Astrocyte (in vitro differentiated cells and primary cell): ENCODE measurements at places on chromosomes 13 and 19. TPM values are rescaled to one million over a fixed set of nuclear protein-coding genes. Genes with fewer than 3 reads are reported as not detected.

The MBD3L2 gene
- 0.57 TPM in 1 of 2 replicates, not detected in the other for total RNA-seq

The LRRC25 gene
- total RNA-seq, result not detected in 2 replicates

DNA sequence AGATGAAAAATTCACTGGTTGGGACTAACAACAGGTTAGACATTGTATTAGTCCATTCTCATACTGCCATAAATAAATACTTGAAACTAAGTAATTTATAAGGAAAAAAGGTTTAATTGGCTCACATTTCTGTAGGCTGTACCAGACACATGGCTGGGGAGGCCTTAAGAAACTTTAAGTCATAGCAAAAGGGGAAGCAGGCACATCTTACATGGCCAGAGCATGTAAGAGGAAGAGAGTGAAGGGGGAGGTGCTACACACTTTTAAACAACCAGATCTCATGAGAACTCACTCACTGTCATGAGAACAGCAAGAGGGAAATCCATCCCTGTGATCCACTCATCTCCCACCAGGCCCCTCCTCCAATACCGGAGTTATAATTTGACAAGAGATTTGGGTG lies 125.9 kb downstream of the SUCLA2 start:
- no peak for DNase-seq
- no peaks in the 10 kb centered on the region for H3K27me3 ChIP-seq
- H3K36me3 ChIP-seq, result no peaks in the 10 kb centered on the region

DNA sequence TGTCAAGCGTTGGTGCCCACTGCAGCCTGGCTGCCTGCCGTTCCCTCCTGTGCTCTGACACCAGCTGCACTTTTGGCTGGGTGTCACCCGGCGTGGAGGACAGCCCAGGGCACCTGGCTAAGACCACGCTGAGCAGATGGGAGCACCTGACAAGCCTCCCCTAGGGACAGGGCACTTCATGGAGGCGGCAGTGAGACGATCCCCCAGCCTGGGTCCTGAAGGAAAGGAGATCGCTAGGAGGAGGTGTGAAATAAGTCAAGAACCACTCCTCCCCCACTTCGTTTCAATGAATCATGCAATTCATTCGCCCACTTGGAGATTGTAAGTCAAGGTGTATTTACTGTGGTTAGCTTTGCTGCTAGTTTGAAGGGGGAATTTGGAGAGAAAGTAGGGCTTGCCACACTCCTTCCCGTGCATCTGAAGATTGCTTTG lies 38.8 kb downstream of the VSTM2B start:
- H3K27me3 ChIP-seq, result no peaks in the 10 kb centered on the region
- DNase-seq, result no peak
- H3K4me1 ChIP-seq, result no peaks in the 10 kb centered on the region
- H3K36me3 ChIP-seq, result no peaks in the 10 kb centered on the region
- no peak overlapping the region for H3K27ac ChIP-seq
- no peak overlapping the region for H3K4me3 ChIP-seq

The ZNF284 gene
- total RNA-seq, result 3.6 and 3.7 TPM in 2 replicates

DNA sequence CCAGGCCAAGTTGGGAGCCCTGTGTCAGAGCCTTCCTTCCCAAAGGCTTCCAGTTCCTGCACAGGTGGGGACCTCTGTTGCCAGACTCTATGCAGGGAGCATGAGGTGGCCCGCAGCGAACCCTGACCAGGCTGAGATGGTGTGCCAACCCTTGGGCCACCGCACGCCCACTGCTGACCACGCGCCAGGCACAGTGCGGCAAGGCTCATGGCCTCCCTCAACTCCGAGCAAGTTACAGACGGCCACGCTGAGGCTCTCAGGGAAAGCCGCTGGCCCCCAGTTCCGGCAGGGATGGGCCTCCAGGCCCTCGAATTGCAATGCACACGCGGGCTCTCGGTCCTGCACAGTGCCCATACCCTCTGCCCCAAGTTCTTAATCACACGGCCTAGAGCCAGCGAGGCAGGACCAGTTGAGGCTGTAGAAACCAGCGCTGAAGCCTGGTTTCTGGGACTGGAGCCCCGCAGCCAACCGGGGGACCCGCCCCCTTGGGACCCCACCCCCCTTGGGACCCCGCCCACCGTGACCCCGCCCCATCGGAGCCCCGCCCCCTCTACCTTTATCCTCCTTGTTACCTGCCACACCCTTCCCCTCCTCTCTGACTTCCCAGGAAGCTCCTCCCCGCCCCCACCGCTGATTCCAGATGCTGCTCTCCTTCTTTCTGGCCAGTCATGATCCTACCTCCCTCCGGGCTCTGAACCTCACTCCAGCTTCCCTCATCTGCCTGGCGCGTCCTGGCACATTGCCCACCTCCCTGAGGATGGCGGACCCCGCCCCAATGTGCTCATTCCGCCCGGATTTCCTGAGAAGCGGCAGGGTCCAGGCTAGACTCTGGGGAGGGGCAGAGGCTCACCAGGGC lies 6.0 kb downstream of the PEX11G start:
- H3K27ac ChIP-seq, result no peak overlapping the region
- no peak overlapping the region for H3K4me3 ChIP-seq
- peaks cover 9% of the 10 kb centered on the region for H3K4me1 ChIP-seq
- H3K36me3 ChIP-seq, result no peaks in the 10 kb centered on the region
- no peaks in the 10 kb centered on the region for H3K27me3 ChIP-seq
- DNase-seq, result no peak

The ZNF540 gene
- total RNA-seq, result 0.66 and 0.77 TPM in 2 replicates

GRCh38 chr19:953445-954271 lies 27.8 kb downstream of the ARID3A start:
- no peak overlapping the region for H3K4me3 ChIP-seq
- no peaks in the 10 kb centered on the region for H3K27me3 ChIP-seq
- H3K27ac ChIP-seq, result no peak overlapping the region
- no peaks in the 10 kb centered on the region for H3K36me3 ChIP-seq
- H3K4me1 ChIP-seq, result peaks cover 26% of the 10 kb centered on the region

DNA sequence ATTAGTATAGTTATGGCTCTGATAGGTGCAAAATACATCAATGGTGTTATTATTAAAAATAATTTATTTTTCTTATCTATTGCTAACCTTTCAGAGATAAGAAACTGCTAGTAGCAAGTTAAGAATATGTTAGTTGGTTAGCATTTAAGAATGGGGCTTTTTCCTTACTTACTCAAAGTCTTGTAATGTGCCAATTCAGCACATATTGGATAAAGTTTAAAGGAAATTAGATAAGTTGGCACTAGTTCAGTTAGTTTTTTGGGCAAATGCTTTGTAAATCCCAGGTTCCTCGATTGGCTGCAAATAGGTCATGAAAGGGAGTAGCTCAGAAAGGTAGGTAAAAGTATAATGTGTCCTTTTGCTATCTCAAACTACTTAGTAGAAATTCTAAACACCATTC lies 2806.7 kb downstream of the PCDH9 start:
- H3K4me1 ChIP-seq, result no peaks in the 10 kb centered on the region
- H3K27ac ChIP-seq, result no peak overlapping the region
- H3K36me3 ChIP-seq, result no peaks in the 10 kb centered on the region
- no peak for DNase-seq
- no peak overlapping the region for H3K4me3 ChIP-seq
- no peaks in the 10 kb centered on the region for H3K27me3 ChIP-seq

- H3K4me3 ChIP-seq, result no peak overlapping the region
- no peak overlapping the region for H3K27ac ChIP-seq
- no peak for DNase-seq
- no peaks in the 10 kb centered on the region for H3K27me3 ChIP-seq
- no peaks in the 10 kb centered on the region for H3K4me1 ChIP-seq
- no peaks in the 10 kb centered on the region for H3K36me3 ChIP-seq
Observed at GRCh38 chr19:30083701-30084156, 141.7 kb downstream of the URI1 start.

- no peaks in the 10 kb centered on the region for H3K4me1 ChIP-seq
- no peak overlapping the region for H3K27ac ChIP-seq
- no peaks in the 10 kb centered on the region for H3K36me3 ChIP-seq
- no peaks in the 10 kb centered on the region for H3K27me3 ChIP-seq
Observed at GRCh38 chr13:83666141-83666540, 216.1 kb downstream of the SLITRK1 start.

The KLK15 gene
- not detected in 2 replicates for total RNA-seq

DNA sequence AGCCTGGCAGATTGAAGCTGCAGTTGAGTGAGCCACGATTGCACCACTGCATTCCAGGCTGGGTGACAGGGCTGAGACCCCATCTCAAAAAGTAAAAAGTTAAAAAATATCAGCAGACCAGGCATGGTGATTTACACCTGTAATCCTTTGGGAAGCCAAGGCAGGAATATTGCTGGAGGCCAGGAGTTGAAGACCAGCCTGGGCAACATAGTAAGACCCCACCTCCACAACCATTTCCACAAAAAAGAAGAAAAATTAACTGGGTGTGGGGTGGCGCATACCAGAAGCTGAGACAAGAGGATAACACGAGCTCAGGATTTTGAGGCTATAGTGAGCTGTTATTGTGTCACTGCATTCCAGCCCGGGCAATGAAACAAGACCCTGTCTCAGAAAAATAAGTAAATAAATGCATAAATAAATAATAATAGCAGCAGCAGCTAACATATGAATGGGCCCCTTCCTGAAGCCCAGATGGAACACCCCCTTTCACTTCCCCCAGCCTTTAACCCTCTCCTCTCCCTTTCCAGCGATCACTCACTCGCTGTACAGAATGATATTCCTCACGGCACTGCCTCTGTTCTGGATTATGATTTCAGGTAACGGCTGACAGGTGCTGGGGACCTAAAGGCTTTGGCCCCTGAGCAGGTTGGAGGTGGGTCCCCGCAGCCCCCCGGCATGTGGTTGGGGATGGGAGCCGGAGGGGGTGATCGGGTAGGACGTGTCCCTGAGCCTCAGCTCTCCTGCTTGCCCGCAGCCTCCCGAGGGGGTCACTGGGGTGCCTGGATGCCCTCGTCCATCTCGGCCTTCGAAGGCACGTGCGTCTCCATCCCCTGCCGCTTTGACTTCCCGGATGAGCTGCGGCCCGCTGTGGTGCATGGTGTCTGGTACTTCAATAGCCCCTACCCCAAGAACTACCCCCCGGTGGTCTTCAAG lies 3.2 kb downstream of the MAG start:
- no peaks in the 10 kb centered on the region for H3K36me3 ChIP-seq
- H3K4me1 ChIP-seq, result no peaks in the 10 kb centered on the region
- DNase-seq, result no peak
- no peak overlapping the region for H3K27ac ChIP-seq

- no peaks in the 10 kb centered on the region for H3K27me3 ChIP-seq
- H3K4me1 ChIP-seq, result peaks cover 17% of the 10 kb centered on the region
- H3K36me3 ChIP-seq, result no peaks in the 10 kb centered on the region
- H3K27ac ChIP-seq, result no peak overlapping the region
- H3K4me3 ChIP-seq, result no peak overlapping the region
Observed at GRCh38 chr13:50527612-50528509, 315.6 kb downstream of the DLEU7 start.

GRCh38 chr13:43787518-43787891 lies 733 bp upstream of the ENOX1 start:
- H3K27ac ChIP-seq, result no peak overlapping the region
- no peaks in the 10 kb centered on the region for H3K36me3 ChIP-seq
- peaks cover 6% of the 10 kb centered on the region for H3K4me1 ChIP-seq

DNA sequence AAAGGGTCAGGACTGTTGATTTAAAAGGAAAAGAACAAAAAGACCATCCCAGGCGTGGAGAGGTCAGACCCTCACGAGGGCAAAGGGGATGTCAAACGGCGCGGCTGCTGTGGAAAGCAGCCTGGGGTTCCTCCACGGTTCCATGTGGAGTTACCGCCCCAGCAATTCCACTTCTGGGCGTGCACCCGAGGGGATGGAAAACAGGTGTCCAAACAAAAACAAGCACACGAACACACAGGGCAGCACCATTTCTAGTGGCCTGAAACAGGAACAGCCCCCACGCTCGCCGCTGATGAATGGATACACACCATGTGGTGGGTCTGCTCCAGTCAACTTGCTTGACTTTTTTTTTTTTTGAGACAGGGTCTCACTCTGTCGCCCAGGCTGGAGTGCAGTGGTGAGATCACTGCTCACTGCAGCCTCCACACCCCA lies 11.2 kb downstream of the AP3D1 start:
- no peak overlapping the region for H3K27ac ChIP-seq
- peaks cover 11% of the 10 kb centered on the region for H3K36me3 ChIP-seq
- no peaks in the 10 kb centered on the region for H3K27me3 ChIP-seq
- DNase-seq, result no peak

DNA sequence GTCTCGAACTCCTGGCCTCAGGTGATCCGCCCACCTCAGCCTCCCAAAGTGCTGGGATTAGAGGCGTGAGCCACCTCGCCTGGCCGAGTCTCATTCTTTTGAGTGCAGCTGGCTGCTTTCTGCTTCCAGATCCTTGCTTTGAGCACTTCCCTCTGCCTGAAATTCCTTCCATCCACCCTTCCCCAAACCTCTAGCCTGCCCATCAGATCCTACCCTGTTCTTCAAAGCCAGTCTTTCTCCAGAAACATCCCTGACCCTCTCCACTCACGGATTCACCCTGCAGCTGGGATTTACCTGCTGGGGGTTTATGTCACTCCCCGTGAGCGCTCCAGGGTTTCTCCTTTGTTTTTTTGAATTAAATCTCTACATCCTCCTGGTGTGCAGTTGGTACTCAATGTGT lies 13.1 kb upstream of the NPAS1 start:
- peaks cover 2% of the 10 kb centered on the region for H3K27me3 ChIP-seq
- H3K4me3 ChIP-seq, result no peak overlapping the region
- H3K4me1 ChIP-seq, result peaks cover 12% of the 10 kb centered on the region
- no peaks in the 10 kb centered on the region for H3K36me3 ChIP-seq
- DNase-seq, result no peak
- H3K27ac ChIP-seq, result no peak overlapping the region

The SERP2 gene
- 2.4 and 3.5 TPM in 2 replicates for total RNA-seq

The SLC17A7 gene
- total RNA-seq, result 0.12 and 0.16 TPM in 2 replicates

DNA sequence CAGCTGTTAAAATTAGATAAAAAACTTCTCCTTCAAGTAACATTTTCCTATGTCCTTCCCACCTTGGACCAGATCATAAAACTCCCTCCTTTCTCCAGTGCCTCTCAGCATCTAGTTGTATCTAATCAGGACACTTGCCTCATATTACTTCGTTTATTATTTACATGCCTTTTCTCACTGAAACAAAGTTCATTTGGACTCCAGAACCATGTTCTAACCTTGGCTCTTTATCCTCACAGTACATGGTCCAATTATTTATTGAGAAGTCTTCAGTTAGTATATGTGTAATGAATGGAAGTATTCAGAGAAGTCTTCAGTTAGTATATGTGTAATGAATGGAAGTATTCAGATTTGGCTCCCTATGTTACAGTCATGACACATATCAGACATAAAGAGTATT lies 342.7 kb downstream of the OXGR1 start:
- H3K4me3 ChIP-seq, result no peak overlapping the region
- no peaks in the 10 kb centered on the region for H3K36me3 ChIP-seq
- DNase-seq, result no peak
- no peak overlapping the region for H3K27ac ChIP-seq
- no peaks in the 10 kb centered on the region for H3K27me3 ChIP-seq
- peaks cover 5% of the 10 kb centered on the region for H3K4me1 ChIP-seq

The KANK3 gene
- total RNA-seq, result 0.94 and 2.9 TPM in 2 replicates
